SW 1271 (cell line): ENCODE measurements at places on chromosomes 6 and 20.

DNA sequence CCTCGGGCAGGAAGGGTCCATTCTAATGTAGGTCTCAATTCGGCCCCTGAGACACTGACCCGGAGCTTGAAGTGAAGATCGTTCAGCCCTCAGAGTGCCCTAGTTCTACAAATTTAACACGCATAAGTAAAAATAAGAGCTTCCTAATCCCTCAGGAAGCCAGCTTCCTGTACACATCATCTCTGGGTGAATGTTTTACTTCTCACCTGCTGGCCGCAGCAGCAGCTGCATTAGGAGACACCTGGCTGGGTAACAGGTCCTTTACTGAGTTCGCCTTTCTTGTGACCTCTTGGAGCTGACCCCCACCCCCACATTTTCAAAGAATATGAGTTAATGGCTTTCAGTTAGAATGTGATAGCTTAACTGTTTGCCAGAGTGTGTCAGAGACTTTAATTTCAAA lies 165.0 kb downstream of the SMOC2 start:
- no peak for DNase-seq

GRCh38 chr20:50374541-50375078 lies 135.6 kb upstream of the PTPN1 start:
- DNase-seq: no peak

DNA sequence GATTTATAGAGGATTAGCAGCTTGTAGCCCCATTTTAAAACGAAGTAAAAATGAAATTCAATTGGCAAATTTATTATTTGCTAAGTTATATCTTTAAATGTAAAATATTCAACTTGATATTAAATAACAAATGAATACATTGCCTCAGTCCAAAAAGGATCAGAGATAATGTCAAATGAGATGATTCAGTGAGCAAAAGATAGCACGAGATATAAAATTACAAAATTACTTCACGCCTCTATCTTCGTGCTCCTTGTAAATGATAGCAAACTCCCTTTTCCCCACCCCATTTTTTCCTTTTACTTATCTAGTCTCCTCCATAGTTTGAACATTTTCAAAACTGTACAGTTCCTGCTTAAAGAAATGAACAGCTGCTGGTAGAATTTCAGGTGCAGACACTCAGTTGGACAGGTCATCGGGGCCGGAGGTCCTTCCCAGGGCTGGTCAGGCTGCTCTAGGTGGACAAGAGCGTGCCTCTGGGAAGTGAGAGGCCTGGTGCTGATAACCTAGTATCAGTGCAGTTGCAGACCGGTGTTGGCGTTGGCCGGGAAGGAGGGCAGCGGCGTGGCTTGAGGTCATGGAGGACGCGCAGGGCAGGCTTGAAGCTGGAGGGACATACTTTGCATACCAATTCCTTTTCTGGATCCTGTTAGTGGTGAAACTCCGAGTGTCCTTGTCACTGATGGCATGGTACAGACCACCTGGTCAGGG lies 83.9 kb downstream of the CDC5L start:
- no peak for DNase-seq

DNA sequence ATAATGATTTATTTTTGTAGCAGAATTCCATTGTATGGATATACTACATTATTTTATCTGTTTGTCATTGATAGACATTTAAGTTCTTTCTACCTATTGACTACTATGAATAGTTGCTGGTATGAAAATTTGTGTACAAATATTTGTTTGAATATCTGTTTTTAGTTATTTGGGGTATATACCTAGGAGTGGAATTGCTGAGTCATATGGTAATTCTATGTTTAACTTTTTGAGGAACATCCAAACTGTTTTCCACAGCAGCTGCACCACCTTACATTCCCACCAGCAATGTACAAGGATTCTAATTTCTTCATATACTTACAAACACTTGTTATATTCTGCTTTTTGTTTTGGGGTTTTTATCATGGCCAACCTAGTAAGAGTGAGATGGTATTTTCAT lies 56.1 kb upstream of the SDHAF4 start:
- no peak for DNase-seq

GRCh38 chr6:139602577-139602976 lies 228.1 kb upstream of the CITED2 start:
- no peak for DNase-seq

- DNase-seq: no peak
These were observed 18.7 kb upstream of the APMAP start for GRCh38 chr20:25011261-25011660.

DNA sequence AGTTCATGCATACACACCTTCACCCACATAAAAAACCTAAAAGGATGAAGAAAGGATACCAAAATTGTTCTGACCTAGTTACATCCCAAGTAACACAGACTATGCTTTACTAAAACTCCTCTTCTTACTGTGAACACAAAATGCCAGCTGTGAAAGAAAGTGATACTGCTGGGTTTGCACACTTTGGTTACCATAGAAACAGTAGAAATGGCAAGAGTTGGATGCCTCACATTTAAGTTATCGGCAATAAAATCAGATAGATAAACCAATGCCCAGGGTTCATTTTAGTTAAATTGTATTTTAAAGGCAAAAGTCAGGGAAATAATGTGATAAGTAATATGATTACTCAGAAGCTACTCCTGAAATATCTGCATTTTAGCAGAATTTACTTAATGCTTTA lies 161.9 kb downstream of the CDK19 start:
- no peak for DNase-seq

GRCh38 chr6:162821102-162821501 lies 93.3 kb downstream of the PACRG start:
- no peak for DNase-seq

DNA sequence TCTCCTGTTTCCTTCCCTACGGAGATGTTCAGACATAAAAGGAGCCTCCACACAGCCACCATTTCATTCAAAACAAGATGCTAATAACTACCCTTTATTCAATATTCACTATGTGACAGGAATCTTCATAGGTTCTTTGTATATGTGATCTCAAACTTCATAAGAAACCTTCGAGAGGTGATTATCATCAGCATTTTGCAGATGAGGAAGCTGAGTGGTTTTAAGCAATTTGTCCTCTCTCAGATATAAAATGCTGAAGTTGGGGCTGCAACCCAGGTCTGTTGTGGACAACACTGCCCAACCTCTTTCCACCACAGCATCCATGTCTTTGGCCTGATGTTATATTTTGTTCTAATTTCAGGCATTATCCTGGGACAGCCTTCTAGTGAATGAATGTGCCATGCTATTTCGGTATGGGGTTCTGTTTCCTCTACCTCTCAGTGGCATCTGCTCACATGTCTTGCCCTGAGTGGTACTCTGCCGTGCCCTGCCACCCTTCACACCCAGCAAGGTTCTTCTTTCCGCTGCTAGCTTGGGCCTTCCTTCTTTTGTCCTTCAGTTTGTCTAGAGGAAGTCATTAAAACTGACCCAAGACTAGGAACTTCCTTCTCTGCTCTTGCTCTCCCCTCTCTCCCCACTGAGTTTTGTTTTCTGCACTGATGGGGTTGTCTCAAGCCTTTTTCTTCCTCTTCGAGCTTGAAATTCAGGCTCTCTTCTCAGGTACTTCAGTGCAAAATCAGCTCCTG lies 300.9 kb upstream of the PRDM1 start:
- DNase-seq: no peak
